Occipital lobe (tissue), 3 donors: ENCODE measurements at places on chromosomes 2 and 18.

GRCh38 chr2:226818930-226819329 is 16.9 kb upstream of the RHBDD1 start:
- DNase-seq, result no peak

- DNase-seq, result no peak
Observed at GRCh38 chr2:72781480-72781879, 44.4 kb downstream of the EXOC6B start.

DNA sequence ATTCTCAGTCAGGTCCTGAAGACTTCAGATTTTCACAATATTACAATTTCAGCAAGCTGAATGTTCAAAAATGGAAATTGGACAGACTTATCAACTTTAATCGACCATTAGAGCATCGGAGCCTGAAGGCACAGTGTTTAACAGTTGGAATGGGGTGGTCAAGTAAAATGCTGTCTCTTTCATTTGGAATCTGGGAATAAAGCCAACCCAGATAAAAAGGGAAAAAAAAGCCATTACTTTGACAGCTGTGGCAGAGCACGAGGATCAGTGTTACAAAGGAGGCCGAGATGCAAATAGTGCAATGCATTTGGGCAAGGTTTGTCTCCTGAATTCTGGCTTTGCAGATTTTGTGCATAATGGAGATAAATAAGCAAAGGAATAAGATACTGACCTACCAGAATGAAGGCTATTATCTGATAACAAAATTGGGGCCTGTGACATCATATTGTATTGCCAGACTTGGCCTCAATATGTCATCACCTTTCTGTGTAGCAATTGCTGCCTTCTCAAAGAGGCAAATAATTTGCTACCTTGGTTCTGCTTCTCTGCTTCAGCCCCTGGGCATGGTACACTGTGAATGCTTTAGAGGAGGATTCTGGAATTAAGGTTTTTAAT is 277.5 kb upstream of the KLHL29 start:
- DNase-seq, result no peak

GRCh38 chr18:8938817-8939216 is 163.7 kb upstream of the NDUFV2 start:
- no peak for DNase-seq

DNA sequence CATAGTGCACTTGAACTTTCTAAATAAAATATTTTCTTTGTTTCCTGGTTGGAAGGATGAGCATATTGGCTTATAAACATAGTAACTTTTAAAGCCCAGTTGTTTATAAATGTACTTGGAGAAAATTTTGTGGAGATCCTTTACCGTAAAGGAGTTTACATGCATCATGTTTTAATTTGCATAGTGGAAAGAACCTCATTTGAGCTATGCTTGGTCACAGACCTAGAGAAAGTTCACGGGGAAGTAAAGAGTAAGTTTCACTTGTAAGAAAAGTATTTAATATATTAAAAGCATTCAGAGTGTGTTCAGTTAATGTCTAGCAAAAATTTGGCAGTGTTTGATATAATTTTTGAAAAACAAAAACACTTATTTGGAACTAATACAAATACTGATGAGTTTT is 45.3 kb downstream of the PIKFYVE start:
- DNase-seq, result no peak

GRCh38 chr2:127829845-127830246 is 18.9 kb upstream of the WDR33 start:
- DNase-seq, result no peak

- no peak for DNase-seq
Observed at GRCh38 chr2:237293978-237294377, 120.0 kb downstream of the COL6A3 start.

- DNase-seq, result peak; percentile 74
Observed at GRCh38 chr18:27605107-27605834, 420.2 kb upstream of the CHST9 start.

DNA sequence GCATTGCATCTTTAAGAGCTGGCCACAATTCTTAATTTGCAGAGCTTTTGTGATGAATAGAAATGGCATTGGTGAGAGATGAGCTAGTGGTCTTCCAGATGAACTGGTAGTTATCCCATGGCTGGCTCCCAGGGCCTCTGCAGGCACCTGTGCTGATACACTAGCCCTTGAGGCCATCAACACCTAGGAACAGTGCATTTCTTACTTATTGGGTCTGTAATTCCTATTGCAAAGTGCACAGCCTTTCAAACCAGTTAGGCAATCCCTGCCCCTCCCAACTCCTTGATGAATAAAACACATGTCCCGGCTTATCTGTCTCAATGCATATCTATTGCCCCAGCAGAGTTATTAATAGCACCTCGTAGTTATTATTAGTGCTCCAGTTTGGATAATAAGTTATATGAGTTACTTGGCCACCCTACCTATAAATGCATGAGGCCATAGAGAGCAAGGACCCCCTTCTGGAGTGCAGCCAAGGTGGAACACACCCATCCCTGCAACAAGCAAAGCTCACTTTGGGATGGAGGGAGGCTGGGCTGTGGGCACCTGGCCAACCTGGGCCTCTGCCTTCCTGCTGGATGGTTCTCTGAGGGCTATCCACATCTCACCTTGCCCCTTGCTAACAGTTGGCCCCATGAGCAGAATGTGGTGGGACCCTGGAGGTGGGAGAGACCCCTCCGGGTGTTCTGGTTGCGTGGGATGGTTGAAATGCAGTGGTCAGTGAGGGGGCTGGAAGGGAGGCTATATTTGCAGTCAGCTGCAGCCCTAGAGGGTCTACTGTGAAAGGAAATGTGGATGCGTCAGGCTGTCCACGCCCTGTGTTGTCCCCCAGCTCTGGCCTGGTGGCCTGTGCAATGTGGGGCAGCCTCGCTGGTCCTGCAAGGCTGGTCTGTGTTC is 455.9 kb upstream of the HS6ST1 start:
- DNase-seq, result no peak

- DNase-seq, result no peak
Observed at GRCh38 chr2:199762963-199763362, 88.0 kb downstream of the FTCDNL1 start.

DNA sequence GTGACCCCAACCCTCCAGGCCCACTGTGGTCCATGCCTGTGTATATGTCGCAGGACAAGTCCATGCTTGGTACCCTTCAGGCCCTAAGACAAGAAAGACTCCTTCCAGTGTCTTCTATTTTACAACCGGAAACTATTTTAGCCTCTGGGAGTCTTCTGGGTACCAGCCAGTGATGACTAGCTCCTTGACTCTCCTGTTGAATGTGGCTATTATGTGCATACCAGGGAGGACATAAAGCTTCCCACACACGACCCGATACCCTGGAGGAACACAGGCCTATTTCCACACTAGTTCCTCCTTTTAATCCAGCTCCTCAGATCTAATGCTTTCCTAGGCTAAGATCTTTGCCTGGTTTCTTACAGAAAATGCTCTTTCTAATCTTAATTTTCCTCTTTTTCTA is 178.1 kb downstream of the NCKAP5 start:
- no peak for DNase-seq

DNA sequence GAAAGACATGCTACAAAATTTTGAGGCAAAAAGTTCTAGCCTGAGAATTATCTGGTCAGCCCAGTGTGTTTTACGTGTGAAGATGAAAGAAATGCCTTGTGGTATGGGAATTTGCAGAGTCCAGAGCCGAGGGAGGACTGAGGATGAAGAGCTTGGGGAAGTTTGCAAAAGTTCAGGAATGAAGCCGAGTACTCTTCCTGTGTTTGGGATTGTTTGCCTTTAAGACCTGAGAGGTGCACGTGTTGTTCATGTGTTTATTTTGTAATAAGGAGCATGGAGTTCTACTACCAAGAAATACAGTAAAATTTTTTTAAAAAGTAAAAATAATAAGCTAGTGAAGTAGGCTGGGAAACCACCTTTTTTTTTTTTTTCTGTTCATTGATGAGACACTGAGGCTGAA is 14.8 kb downstream of the SETBP1 start:
- DNase-seq, result no peak

DNA sequence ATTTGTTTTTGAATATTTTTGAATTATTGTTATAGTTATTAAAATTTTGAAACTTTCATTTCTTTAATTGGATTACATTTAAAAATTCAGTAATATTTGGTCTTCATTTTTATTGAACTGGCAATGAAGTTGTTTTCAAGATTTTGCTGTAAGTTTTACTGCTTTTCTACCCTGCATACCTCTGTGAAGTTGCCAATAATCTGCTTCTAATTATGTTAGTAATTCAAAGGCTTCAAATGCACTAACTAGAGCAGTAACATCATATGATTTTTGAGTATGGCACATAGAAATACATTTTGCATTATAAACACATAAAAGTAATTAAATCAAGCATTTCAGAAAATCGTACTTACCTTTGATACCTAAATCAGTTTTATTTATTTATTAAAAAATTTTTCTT is 40.3 kb upstream of the FAM171B start:
- no peak for DNase-seq

DNA sequence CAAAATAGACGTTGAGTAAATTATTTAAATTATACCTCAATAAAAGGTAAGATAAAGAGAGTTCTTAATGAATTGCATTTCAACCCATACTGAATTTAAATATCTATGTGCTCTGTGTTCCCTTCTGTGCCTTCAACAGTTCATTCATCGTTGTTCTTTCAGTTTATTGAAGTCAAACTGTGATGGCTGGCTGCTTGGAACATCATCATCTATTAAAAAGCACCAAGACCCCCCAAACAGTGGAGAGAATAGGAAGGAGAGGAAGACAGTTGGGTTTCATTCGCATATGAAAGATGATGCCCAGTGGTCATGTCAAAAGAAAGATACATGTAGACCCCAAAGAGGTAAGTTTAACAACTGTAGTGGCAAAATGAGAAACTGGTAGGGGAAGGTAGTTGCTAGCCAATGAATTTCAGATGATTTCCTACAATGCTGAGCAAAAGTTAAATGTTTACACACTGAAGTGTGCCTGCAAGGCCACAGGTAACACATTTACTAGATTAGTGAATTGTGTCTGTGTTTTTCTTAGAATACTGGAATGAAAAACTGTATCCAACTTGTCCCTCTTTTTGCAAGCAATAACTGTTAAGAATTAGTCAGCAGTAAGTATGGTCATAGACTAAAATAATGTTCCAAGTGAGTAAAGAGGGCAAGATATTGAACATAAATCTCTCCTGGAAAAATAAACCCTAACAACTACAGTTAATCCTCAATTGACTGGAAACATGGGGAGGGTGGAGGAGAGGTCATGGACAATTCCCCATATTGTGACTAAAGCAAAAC is 331.3 kb downstream of the KIAA1328 start:
- DNase-seq, result no peak

GRCh38 chr2:240329778-240330177 is 105.7 kb upstream of the GPC1 start:
- DNase-seq, result no peak

- DNase-seq, result peak; percentile 67
Observed at GRCh38 chr2:174561283-174561971, 36.2 kb downstream of the WIPF1 start.

DNA sequence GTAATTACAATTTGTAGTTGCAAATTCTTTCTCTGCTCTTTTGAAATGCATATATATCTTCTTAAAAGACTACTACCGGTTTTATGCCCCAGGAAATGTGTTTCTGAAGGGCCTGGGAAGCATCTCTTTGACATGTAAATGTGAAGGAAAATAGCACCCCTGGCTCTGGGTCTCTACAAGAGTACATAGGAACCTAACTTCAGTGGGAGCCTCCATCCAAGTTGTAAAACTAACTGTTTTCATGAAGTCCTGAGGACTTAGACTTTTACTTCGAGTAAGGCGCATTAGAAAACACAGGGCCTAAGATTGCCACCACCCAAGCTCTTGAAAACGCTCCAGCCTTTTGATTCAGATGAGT is 99.4 kb downstream of the CBLN2 start:
- DNase-seq, result no peak

- DNase-seq, result no peak
Observed at GRCh38 chr2:134218930-134219658, 34.8 kb upstream of the MGAT5 start.

DNA sequence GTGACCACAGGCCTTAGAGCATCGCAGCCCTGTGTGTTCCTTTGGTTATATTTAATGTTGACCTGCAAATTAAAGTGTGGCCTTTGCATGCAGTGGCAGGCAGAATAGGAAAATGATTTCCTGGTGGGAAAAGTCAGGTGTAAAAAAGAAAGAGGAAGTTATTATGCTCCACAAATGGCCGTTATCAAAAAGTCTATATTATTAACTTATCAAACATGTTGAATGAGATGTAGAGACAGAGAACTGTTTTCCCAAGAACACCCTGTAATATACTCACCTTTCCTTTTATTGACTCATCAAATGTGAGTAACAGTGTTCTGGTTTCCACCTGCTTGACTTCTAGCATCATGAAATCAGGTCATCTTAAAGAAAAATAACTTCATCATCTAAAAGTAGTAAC is 35.3 kb downstream of the MEIS1 start:
- DNase-seq, result no peak

DNA sequence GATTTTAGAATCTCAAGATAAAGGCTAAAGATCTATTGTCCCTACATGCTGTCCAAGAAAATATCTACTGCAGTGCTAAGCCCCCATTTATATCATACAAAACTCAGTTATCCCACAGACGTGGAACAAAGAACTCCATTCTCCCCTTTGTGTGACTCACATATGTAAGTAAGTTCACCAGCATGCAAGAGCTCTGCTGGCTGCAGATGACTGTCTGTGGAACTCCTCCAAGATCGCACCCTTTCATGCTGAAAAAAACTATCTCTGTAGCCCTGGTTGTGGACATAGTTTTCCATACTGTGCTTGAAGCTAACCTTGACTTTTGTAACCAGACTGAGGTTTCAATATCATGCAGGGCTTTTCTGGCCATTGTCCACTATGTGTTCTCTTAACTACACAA is 207.1 kb downstream of the ZNF521 start:
- DNase-seq, result no peak

DNA sequence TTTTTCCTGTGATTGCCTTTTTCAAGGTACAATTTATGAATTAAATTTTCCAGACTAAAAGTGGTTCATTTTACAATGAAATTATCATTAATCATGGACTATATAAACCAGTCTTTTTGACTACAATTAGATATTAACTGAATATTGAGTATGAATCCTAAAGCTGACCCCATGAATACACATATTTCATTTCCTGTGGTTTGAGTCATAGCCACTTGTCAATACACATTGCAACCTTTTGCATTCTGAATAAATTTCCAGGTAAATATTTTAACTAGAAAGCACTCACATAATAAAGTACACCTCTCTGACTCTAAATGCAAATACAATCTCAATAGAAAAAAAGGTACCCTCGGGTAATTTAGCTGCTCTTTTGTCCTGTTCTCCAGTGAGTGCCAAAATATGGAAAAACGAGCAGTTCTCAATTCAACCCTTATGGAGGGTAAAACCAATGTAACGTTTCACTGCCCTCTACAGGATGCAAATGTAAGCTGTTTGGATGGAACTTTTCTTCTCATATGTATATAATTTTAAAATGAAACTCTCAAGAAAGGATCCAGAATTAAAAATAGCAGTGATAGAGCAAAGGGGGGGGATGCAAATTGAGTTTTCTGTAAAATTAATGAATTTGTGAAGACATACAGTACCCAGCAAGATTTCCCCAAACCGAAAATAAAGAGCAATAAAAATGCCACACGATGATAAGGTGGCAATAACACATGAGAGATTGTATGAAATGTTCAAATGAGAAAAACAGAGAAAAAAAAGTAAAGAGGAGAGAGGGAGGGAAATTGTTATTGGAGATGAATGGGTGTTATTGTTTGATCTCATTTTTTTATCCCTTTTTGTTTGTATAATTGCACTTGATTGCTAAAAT is 1795.7 kb upstream of the PIK3C3 start:
- DNase-seq, result no peak

- DNase-seq, result no peak
Observed at GRCh38 chr2:240123821-240124650, 12.1 kb downstream of the COPS9 start.
